Inflammatory macrophage treated with lipopolysaccharide for 1 hour (primary cell): ENCODE measurements at places on chromosomes 4 and X.

DNA sequence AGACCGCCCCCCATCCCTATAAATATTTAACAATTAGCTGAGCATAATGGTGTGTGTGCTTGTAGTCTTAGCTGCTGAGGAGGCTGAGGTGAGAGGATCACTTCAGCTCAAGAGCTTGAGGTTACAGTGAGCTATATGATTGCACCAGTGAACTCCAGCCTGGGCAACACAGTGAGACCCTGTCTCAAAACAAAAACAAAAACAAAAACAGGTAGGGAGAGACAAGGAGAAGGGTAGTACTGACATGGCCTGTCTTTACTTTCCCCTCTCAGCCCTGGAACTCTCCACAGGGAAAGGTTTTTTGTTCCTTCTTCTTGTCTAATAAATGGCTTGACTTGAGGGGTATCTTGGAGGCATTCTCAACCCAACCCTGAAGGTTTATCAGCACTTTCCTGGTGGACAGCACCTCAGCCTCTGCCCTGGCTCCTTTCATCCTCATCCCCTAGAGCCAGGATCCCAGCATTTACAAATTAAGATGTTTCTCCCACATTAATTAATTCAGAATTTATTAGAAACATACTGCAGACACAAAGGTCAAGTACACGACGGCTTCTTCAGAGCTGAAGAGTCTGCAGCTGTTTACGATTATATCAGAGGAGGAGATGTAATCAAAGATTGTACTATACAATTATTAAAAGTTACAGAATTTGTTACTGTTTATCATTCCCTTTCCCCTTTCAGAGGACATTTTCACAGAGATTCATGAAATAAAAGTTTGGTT lies 131.8 kb downstream of the AFF1 start:
- DNase-seq, result no peak

DNA sequence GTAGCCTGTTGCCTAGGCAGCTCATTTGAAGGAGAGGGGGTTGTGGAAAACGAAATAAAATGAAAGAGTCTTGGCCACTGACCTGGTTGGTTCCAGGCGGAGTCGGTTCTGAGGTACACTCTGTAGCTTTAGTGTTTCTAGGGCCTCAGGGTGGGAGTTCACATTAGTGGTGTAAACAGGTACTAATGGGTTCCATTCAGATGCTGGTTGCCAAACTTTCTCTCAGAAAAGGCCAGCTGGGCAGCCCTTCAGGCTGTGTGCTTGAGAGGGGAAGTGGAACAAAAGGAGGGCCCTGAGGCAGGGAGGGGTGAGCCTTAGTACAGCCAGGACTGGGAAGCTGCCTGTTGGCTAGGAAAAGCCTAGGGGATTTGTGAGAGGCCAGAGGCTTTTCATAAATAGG lies 24.8 kb downstream of the NHSL2 start:
- no peak for DNase-seq

DNA sequence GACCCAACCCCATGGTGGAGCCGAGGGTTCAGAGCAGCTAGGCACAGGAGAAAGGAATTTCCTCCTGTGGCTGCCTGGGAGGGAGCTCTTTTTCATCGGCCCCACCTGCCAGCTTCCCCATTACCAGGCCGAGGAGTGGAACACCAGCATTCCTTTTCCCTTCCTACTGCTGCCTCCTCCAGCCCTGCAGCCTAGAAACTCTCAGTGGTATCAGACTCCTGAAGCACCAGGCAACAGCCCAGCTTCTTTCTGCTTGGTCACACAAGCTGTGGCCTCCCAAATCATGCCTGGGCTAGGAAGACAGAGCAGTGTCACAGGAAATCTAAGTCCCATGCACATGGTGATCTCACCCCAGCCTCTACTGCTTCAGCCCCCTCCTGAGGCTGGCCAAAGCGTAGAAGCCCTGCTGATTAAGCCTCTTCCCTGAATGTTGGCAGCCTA lies 30.1 kb downstream of the RTL5 start:
- DNase-seq, result peak; percentile 37

DNA sequence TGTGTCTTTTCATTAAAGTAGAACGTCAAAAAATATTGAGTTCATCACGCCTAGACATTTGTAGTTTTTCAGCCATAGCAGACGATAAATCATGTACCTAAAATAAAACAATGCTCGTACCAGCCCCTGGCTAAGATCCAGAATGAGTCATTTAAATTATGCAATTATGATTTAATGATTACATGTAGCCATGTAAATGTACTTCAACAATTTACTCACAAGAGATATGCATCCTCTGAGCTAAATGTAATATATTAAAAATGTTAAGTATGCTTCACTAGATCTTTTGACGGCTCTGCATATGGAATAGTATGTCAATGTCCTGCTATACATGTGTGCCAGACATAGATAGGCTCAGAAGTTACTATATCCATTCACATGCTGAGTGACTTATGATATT lies 1077.8 kb downstream of the ARAP2 start:
- DNase-seq, result no peak

DNA sequence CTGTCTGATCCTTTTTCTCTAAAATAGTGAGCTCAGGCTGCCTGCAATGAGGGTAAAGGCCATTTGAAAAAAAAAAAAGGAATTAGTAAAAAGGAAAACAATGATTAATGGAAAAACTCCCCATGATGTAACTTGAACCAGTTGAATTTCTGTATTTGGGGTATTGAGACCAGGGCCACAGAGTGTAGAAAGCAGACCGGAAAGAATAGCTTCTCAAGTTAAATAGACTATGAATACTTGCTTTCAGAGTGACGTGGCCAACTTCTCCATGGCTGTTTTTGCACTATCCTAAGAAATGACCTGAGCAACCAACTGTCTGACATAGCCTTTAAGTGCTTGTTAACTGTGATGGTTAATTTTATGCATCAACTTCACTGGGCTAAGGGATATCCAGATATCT lies 222.1 kb upstream of the INTU start:
- no peak for DNase-seq
